Ammon's horn (tissue), 1 donor: ENCODE measurements at places on chromosomes 3 and 15.

GRCh38 chr15:60184579-60184978 lies 180.5 kb downstream of the FOXB1 start:
- DNase-seq = no peak

DNA sequence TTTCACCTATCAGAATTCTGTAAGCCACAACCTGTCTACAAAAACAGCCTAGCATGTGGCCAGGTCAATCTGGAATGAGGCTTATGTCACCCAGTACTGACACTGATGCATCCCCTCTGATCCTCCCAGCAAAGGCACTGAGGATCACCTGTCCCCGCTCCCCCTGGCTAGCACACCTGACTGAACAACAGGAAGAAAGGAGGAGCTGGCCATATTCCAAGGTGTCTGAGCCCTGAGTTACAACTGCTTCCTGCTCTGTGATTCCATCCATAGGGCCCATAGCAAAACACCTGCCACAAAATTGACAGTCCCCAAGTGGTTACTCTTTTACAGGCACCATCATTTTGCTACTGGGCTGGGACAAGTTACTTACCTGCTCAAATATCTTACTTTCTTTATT lies 555.5 kb upstream of the CFAP20DC start:
- DNase-seq = no peak

DNA sequence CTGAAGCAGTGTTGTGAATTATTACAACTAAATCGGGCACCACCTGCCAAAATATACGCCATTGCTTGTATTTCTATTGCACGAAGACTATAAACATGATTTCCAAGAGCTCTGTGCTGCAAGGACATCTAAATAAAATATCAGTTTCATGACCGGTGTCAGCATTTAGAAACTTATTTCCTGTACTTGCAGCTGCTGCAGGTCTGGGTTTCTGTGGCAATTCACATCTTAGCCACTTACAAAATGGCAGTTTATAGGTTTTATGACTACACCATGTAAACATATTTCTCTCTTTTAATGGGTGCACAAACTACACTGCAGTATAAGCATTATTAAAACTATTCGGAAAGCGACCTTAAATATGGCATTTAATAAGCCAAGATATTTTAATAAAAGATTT lies 359.4 kb downstream of the VPS13C start:
- no peak for DNase-seq

GRCh38 chr3:177145381-177145780 lies 51.9 kb downstream of the TBL1XR1 start:
- DNase-seq = no peak

GRCh38 chr3:157239082-157239704 lies 79.2 kb upstream of the CCNL1 start:
- peak; percentile 80 for DNase-seq

- DNase-seq = no peak
These were observed 492.4 kb upstream of the FRG2C start for GRCh38 chr3:75171630-75172230.

GRCh38 chr15:76335307-76336253 lies 993 bp upstream of the ISL2 start:
- DNase-seq = no peak

DNA sequence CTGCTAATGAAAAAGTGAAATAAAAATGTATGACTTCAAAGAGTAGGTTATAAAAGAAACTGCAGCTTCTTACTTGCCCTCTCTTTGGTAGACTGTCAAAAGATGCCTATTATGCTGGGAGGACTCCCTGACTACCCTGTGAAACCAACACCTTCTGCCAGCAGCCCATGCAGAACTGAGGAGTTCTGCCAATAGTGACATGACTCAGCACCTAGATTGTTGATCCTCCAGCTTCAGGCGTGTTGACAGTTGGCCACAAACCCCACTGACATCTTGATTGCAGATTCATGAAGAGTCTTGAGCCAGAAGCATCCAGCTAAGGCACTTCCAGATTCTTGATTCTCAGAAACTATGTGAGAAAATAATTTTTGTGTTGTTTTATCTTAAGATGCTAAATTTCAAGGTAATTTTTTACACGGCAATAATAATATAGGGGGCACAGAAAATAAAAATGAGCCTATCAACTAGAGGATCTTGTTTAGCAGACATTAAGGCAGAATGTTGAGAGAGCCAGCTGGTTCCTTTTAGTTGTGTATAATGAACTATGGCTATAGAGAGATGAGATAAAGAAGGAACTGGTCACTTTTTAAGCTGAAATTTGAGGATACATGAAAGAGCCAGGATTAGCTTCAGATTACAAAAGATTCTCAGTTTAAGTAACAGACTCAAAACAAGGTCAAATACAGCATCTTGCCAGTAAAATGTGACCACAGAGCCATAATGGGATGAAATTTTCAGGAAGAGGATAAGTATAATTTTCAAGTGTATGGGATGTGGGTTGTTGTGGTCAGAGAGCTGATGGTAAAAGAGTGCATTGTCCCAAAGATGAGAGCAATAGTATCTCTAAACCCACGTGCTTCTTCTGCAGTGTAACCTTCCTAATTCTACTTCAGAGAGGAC lies 588.7 kb upstream of the CBLB start:
- DNase-seq = peak; percentile 71

DNA sequence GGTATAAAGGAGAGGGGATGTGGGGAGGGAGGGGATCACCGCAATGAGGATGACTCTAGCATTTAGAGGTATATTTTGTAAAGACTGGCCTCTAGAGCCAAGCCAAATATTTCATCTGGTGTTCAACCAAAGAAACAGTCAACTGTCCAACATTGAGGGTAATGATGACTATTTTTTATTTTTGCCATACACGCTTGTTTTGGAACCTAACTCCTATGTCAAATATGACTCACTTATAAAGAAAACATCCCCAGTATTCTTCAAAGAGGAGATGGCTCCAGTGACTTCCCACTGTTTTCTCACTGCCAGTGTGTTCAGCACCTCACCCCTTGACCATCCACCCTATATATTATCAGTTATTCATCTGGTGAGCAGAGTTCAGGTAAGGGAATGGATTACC lies 77.3 kb downstream of the WNT5A start:
- DNase-seq = no peak

- no peak for DNase-seq
These were observed 19.1 kb upstream of the ATP13A3 start for GRCh38 chr3:194505791-194506415.

- DNase-seq = no peak
These were observed 1.7 kb upstream of the ESYT3 start for GRCh38 chr3:138432576-138433240.
